NB4 (cell line): ENCODE measurements at places on chromosomes 11 and 22.

- DNase-seq: no peak
These were observed 51.8 kb upstream of the IGLL5 start for GRCh38 chr22:22835771-22836291.

DNA sequence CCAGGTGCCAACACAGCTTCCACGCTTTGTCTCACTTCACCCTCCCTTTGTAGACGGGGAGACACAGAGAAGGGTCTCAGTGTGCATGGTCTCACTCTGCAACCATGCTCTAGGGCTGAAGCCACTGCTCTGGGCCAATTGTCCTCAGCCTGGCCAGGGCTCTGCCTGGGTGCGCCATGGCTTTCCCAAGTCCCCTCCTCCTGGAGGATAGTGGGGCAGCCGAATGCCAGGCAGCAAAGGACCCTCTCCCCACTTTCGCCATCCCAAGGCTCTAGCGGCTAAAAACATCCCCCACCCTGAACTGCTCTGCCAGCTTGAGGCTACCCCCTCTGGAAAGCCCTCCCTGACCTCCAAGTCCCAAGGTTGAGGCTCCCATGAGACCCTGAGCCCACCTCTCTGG is 20.4 kb upstream of the MYEOV start:
- DNase-seq: no peak

GRCh38 chr22:42918500-42918899 is 61.4 kb upstream of the ARFGAP3 start:
- DNase-seq: no peak

GRCh38 chr11:117232911-117233409 is 489 bp downstream of the RNF214 start:
- peak; percentile 40 for DNase-seq

GRCh38 chr11:68317147-68317785 is 4.9 kb downstream of the LRP5 start:
- DNase-seq: no peak

DNA sequence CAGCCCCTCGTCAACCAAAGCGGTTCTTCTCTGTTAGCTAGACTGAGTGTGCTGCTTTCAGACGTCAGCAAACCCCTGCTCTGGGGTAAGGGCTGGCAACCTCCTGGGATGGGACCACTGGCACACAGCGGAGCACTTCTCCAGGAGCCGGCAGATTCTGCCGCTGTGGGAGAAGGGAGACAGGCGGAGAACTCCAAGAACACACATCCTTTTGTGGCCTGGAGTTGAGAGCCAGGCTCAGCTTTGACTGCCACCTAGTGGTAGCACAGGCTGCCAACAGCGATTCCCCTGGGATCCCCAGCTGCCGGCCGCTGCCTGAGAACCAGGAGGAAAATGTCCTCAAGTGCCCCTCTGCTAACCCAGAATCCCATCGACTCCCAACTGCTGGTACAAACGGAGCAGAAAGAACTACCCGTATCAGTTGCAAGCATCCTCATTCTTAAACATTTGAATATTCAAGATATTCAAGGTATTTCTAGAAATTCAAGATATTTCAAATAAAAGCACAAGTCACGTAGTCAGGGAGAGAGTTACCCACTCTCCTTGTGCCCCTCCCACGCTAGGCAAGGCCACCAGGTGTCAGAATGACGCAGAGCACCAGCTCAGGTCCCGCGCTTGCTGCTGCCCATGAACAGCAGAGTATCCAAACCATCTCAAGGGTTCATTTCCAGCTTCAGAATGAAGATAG is 4.9 kb downstream of the LTO1 start:
- peak; percentile 86 for DNase-seq

- no peak for DNase-seq
These were observed 8.6 kb upstream of the KCTD14 start for GRCh38 chr11:78031629-78032028.

- DNase-seq: no peak
These were observed 615 bp downstream of the STT3A start for GRCh38 chr11:125593114-125593820.
